ENCODE measurements at places on chromosomes 5 and 9.

- no peak for DNase-seq
Measured at GRCh38 chr9:20378851-20379250, 243.4 kb downstream of the MLLT3 start.

DNA sequence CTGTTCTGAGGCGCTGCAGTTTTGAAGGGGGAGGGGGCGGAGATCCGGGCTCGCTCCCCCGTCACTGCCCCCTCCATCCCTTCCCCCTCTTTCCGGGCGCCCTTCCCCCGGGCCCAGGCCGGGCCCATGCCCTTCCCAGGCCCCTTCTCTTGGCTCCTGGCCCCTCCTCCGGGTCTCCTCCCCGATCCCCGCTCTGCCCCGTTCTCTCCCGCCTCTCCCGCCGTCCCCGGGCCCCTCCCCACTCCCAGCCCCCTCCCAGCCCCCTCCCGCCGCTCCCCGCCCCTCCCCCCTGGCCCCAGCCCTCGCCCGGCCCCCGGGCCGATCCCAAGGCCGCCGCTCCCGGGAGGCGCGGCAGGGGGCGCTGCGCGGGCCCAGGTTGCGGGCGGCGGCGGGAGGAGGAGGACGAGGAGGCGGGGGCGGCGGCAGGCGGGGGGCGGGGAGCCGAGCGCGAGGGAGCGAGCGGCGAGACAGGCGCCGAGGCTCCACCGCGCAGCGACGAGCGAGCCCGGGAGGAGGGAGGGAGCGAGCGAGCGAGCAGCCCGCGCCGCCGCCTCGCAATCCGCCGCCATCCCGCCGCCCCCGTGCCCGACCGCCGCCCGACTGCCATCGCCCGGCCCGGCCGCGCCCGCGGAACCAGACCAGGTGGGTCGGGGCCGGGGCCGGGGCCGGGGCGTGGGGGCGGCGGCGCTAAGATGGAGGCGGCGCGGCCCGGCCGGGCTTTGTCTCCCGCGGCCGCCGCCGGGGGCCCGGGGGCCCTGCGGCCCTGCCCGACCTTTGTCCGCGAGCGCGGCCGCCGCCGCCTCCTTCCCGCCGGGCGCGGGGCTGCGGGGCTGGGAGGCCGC, at the start of gene PRRC2B:
Gene PRRC2B, plus strand, starts transcription at position 465 of the 842 bp plus-strand sequence. CDS start 36,059 bp downstream, outside the sequence.
- peak; percentile 63 for DNase-seq

- DNase-seq = no peak
Measured at GRCh38 chr9:6676254-6676921, 30.9 kb upstream of the GLDC start.

GRCh38 chr9:94805585-94805984, 79.1 kb downstream of the AOPEP start:
- no peak for DNase-seq

- no peak for DNase-seq
Measured at GRCh38 chr9:115286411-115286810, 168.5 kb upstream of the TNC start.

DNA sequence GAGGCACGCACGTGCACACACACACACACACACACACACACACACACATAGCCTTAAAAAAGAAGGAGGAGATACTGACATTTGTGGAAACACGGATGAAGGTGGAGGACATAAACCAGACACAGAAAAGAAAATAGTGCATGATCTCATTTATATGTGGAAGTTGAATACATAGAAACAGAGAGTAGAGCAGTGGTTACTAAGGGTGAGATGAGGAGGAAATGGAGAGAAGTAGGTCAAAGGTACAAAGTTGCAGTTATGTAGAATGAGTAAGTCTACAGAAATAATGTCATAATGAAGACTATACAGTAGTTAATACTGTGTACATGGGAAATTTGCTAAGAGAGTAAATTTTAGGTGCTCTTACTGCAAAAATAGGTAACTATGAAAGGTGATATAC, 412.2 kb upstream of the CDH9 start:
- no peak for DNase-seq

- no peak for DNase-seq
Measured at GRCh38 chr9:18566121-18566520, 92.2 kb downstream of the ADAMTSL1 start.

DNA sequence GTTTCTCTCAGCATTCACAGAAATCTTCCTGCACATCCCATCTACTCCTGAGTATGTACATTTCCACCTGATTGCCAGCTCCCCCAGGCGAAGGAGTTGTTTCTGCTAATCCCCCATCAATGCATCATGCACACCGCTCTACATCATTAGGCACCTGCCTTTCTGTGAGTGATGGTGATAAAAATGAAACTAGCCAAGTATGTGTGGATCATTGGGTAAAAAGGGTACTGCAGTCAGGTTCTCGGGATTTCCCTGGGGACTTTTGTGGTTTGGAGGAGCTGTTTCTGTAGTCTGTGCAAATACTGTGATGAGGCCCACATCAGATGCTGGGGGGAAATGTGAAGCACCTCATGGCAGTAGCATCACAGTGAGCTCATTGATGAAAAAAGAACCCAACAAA, 30.4 kb downstream of the CAMK4 start:
- DNase-seq = peak; percentile 12

- DNase-seq = no peak
Measured at GRCh38 chr5:170154297-170154696, 48.6 kb downstream of the FOXI1 start.

DNA sequence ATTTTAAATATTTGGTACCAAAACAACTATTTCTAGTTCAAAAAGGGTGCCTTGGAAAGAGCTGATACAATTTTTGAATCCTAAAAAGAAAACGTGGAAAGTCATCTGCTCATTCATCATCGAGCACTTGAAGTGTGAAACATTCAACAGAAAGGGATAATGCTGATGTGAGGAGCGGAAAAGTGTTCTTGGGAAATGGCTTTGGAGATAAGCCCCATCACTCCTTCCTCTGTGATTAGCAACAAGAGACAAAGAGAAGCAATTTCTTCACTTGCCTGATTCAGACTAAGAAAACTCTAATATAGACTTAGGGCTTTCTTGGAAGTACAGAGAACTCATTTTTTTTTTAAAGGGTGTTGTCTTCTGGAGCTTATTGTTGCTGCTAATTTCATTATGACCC, 74.9 kb downstream of the C9orf152 start:
- no peak for DNase-seq

GRCh38 chr5:8751971-8752370, 793.9 kb downstream of the SEMA5A start:
- no peak for DNase-seq

- no peak for DNase-seq
Measured at GRCh38 chr5:13866792-13867191, 77.7 kb downstream of the DNAH5 start.

All from stimulated activated CD8-positive, alpha-beta memory T cell treated with anti-CD3 and anti-CD28 coated beads, Interleukin-7, amount 100 ng/mL, for 1 hour (primary cell).